ENCODE measurements at places on chromosomes 4 and X.

GRCh38 chr4:22719218-22719617 is 26.5 kb downstream of the GBA3 start:
- DNase-seq, result no peak
- H3K4me3 ChIP-seq, result no peak overlapping the region
- H3K27ac ChIP-seq, result no peak overlapping the region
- H3K36me3 ChIP-seq, result no peaks in the 10 kb centered on the region

DNA sequence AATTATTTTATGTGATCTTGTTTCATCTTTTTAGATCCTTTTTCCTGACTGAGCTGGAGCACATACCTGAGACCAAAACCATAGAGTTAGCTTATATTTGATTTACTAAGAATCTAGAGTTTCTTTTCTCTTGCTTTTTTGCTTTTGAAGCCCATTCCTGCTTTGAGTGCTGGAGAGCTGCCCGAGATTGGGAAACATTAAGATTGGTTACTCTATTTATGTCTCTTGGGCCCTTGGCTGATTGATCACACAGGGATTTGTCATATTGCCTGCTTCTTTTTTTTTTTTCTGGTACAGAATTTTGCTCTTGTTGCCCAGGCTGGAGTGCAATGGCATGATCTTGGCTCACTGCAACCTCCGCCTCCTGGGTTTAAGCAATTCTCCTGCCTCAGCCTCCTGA is 73.9 kb downstream of the REPS2 start:
- no peak overlapping the region for H3K27ac ChIP-seq
- no peak overlapping the region for H3K4me3 ChIP-seq
- H3K4me1 ChIP-seq, result no peaks in the 10 kb centered on the region
- H3K27me3 ChIP-seq, result no peaks in the 10 kb centered on the region
- no peaks in the 10 kb centered on the region for H3K36me3 ChIP-seq

DNA sequence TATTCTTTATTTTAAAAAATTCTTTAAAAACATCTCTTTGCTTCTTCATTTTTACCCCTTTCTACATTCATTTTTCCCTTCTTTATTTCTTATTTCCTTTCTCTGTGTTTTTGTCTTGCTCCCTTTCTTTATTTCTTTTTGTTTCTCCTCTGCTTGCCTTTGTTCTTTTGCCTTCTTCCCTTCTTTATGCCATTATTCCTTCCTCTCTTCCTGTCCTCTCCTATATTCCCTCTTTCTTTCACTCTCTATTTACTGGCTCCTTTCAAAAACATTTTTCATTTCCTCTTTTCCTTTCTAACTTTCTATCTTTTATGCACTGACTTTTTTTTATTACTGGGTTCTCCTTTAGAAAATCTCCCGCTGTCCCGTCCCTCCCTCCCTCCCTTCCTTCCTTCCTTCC is 102.2 kb downstream of the RBMX2 start:
- no peaks in the 10 kb centered on the region for H3K36me3 ChIP-seq
- no peak overlapping the region for H3K4me3 ChIP-seq
- DNase-seq, result no peak
- no peaks in the 10 kb centered on the region for H3K27me3 ChIP-seq
- no peaks in the 10 kb centered on the region for H3K4me1 ChIP-seq
- H3K27ac ChIP-seq, result no peak overlapping the region

- H3K4me3 ChIP-seq, result no peak overlapping the region
- peaks cover 20% of the 10 kb centered on the region for H3K4me1 ChIP-seq
- H3K27ac ChIP-seq, result no peak overlapping the region
- H3K27me3 ChIP-seq, result no peaks in the 10 kb centered on the region
- no peaks in the 10 kb centered on the region for H3K36me3 ChIP-seq
- DNase-seq, result no peak
Measured at GRCh38 chr4:101349801-101350064, 2.4 kb upstream of the PPP3CA start.

- no peak overlapping the region for H3K4me3 ChIP-seq
- H3K27me3 ChIP-seq, result no peaks in the 10 kb centered on the region
- DNase-seq, result no peak
- no peak overlapping the region for H3K27ac ChIP-seq
- no peaks in the 10 kb centered on the region for H3K36me3 ChIP-seq
Measured at GRCh38 chrX:146189371-146189770, 371.7 kb downstream of the SLITRK2 start.

DNA sequence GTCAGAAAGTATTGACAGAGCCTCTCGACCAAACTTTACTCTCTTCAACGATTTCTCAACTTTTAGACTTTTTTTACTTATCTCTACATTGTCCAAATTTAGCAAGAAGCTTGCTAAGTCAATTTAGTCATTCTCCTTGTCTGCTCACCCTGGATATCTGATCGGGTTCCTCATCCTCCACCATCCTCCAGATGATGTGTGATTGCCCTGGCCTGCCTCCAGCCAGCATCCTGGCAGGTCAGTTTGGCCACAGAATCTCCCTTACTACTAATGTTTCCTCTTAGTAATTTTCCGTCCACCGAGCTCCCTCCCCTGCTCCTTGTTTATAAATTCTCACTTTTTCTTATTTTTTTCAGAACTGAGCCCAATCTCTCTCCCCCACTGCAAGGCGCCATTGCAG is 167.9 kb upstream of the ZFP42 start:
- no peaks in the 10 kb centered on the region for H3K36me3 ChIP-seq
- no peak for DNase-seq
- no peaks in the 10 kb centered on the region for H3K4me1 ChIP-seq
- no peak overlapping the region for H3K4me3 ChIP-seq

GRCh38 chr4:82268050-82268825 is 105.6 kb downstream of the HNRNPD start:
- no peaks in the 10 kb centered on the region for H3K27me3 ChIP-seq
- H3K4me3 ChIP-seq, result no peak overlapping the region
- H3K4me1 ChIP-seq, result peaks cover 9% of the 10 kb centered on the region

- H3K4me1 ChIP-seq, result peaks cover 4% of the 10 kb centered on the region
- H3K27ac ChIP-seq, result no peak overlapping the region
- H3K4me3 ChIP-seq, result no peak overlapping the region
- H3K27me3 ChIP-seq, result no peaks in the 10 kb centered on the region
- DNase-seq, result no peak
Measured at GRCh38 chrX:20432048-20432447, 165.3 kb upstream of the RPS6KA3 start.

Measured in upper lobe of left lung (tissue), 6 donors.